ENCODE measurements at places on chromosomes 16 and 17. TPM values are rescaled to one million over a fixed set of nuclear protein-coding genes. Genes with fewer than 3 reads are reported as not detected.
A peak's percentile ranks its signal among the peaks of the same experiment; 100 is the strongest.

DNA sequence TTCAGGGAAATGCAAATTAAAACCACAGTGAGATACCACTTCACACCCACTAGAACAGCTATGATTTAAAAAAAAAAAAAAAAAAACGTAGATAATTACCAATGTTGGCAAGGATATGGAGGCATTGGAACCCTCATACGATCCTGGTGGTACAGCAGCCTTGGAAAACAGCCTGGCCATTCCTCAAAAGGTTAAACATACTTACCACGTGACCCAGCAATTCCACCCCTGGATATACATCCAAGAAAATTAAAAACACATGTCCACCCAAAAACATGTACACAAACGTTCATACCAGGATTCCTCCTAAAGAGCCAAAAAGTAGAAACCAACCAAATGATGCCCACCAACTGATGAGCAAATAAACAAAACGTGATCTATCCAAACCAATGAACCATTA is 68.1 kb downstream of the GAS7 start:
- ATAC-seq = no peak

DNA sequence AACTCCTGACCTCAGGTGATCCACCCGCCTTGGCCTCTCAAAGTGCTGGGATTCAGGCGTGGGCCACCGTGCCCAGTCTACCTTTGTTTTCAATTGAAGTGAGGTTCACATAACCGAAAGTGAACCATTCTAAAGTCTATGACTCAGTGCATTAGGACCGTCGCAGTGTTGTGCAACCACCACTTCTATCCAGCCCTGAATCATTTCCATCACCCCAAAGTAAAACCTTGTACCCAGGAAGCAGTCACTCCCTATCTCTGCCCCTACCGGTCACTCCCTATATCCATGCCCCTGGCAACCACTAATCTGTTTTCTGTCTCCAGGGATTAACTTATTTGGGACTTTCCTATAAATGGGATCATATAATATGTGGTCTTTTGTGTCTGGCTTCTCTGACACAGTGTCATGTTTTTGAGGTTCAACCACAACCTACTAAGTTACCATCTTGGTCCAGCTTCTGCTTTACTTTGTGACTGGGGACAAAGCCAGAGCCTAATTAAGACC is 28.3 kb upstream of the CDC42EP4 start:
- peak; percentile 68 for ATAC-seq

DNA sequence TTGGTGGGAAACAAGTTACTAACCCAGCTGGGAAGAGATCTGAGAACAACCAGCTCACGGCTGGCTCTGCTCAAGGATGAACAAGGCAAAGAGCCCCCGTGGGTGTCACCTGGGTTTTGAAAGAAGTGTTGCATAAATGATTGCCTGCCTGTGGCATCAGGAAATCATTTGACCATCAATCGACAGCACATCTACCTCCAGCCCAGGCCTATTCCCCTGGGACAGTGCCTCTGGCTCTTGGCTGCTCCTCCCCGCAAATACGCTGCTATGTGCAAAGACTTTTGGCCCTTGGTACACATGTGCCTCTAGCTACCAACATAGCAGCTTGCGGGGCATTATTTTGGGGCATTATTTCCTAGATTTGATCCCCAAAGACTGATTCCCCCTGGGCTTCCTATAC is 39.4 kb upstream of the SMPD3 start:
- ATAC-seq = no peak

DNA sequence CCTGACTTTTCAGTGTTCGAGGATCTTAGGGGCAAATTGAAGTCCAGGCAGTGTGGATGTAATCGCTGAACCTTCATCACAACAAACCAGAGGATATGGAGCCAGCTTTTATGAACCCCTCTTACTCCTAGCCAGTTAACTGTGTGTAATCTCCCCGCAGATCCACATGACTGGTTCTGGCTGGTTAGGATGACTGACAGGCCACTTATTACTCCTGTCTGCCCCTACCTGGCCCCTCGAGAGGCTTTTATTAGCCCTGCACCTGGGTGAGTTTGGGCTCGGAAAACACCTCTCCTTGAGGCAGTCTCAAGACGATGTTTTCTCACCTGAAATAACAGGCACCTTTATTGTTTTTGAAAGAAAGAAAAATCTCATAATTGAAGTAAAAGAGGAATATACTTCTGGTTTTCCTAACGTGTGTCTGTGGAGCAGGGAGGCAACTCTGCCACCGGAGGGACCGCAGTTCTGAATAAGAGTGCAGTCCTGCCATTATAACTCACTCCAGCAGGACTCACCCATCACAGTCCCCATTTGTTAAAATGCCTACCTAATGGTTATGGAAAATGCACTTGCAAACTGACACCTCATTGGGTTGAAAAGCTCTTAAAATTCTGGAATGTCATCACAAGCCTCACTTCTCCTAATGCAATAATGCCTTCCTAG is 291.9 kb upstream of the N4BP1 start:
- ATAC-seq = no peak

GRCh38 chr17:7912927-7913524 is 3.1 kb downstream of the RNF227 start:
- ATAC-seq = no peak

GRCh38 chr16:50950955-50951354 is 200.1 kb downstream of the SALL1 start:
- no peak for ATAC-seq

GRCh38 chr16:55494994-55495421 is 13.9 kb upstream of the LPCAT2 start:
- ATAC-seq = peak; percentile 71

DNA sequence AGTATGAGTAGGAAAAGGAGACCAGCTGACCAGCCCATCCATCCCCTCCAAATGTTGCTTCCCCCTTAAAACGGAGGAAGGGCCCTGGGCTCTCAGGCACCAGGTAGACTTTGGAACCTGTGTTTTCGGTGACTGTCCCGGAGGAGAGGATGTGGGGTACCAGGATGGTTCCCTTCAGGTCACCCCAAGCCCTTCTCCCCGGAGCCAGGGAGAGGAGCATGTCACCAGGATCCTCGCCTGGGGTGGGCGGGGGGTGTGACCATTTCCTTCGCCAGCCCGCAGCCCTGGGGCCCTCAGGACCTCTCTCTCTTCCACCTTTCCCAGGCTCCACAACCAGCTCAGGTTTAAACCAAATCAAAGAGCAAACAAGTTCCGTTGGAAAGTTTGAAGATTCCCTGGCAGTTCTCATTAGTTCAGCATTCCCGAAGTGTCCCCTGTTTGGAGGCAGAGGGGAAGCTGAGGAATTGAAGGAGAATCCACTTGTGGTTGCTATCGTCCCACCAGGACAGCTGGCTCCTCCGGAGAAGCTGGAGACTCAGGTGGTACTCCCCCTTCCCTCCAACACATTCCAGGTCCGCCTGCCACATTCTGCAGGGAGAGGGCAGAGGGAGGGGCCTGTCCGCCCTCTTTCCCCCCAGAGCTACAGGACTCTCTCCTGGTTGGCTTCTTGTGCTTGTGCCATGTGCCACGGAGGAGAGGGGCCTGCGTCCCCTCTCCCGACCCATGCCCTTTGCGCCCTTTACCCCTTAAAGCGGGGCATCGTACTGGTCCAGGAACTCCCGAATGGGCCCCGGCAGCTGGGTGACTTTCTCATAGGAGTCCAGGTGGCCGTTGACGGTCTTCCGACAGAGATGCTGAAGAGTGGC is 2.0 kb downstream of the SOCS3 start:
- no peak for ATAC-seq

DNA sequence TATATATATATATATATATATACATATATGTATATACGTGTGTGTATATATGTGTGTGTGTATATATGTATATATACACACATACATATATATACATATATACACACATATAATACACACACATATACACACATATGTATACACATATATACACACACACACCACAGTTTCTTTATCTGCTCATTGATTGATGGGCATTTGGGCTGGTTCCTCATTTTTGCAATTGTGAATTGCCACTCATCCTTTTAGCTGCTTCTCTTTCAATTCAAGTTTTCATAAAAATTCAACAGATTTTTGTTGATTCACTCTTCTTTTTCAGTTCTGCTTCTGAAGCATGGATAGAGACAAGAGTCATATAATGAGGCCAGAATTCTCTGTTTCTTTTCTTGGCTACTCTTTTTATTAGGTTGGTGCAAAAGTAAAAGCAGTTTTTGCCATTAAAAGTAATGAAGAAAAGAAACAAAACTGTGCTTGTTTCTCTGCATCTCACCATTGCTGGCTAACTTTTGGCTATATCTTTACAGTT is 44.5 kb downstream of the SLFN5 start:
- no peak for ATAC-seq

GRCh38 chr16:19690196-19690595 is 27.8 kb downstream of the KNOP1 start:
- ATAC-seq = peak; percentile 48

GRCh38 chr16:69514356-69514755 is 51.4 kb upstream of the NFAT5 start:
- ATAC-seq = no peak

DNA sequence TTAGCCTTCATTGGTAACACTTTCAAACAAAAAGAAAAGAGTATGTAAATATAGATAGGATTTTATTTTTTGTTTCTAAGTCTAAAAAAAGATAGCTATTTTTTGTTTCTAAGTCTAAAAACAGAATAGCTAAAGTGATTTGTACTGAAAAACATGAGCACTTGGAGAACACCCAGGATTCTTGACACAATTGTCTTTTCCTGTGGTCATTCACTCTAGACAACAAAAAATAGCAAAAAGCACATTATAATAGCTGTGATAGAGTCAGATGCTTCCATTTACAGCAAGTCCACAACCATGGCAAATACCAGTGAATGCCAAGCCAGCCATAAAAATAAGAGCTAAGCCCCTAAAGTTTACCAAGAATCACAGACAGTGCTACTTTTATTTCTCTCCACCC is 36.7 kb downstream of the SKAP1 start:
- no peak for ATAC-seq

DNA sequence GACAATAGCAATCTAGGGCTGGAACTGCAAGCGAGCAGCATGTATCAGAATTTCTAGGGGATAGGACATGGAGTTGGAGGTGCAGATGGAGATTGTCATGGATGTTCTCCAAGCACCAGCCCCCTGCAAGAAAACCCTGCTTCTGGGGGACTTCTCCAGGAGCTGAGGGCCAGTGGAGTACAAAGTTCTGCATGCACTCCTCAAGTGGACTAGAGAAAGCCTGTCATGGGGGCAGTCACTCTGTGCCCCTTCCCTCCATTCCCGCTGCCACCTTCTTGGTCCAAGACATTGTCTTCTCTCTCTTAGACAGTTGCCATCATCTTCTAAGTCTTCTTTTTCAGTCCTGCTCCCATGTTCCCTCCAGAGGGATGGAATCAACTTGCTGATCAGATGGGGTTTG is 87.9 kb downstream of the AIPL1 start:
- no peak for ATAC-seq

DNA sequence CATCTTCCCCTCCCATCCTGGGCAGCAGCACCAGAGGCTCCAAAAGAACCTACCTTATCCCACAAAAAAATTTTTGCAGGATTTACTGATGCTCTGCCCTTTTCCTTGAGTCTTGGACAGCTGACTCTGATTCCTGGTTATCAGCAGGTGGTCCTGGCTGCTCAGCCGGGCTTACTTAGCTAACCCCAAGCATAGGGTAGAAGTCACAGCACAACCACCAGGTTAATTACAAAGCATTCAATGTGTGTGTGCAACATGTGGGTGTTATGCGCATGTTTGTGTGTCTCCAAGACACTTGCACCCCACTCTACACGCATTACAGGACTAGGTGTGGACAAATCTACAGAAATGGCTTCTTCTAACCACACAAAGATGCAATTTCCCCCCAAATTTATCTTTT is 36.3 kb downstream of the PECAM1 start:
- no peak for ATAC-seq

DNA sequence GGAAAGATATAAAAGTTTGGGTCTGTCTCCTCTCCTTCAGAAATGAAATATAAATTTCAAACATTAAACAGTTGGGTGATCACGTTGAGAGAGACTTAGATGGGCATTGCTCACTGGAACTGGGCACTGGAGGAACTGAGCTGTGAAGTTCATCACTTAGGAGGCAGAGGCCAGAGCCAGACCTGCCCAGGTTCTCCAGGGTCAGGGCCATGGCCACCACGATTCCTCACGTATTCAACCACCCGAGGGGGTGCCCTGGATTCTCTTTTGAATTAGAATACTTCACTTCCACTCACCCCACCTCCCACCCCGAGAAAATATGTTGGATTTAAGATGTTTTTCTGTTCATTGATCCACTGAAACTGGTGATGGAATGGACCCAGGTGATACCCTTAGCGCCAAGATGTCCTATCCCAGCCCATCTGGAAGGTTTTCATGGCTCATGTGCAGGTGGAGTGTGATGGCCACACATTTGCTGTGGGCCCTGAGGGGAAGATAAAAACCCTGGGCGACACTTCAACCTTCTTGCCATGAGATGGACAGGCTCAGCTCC is 6.1 kb downstream of the PRR29 start:
- no peak for ATAC-seq

DNA sequence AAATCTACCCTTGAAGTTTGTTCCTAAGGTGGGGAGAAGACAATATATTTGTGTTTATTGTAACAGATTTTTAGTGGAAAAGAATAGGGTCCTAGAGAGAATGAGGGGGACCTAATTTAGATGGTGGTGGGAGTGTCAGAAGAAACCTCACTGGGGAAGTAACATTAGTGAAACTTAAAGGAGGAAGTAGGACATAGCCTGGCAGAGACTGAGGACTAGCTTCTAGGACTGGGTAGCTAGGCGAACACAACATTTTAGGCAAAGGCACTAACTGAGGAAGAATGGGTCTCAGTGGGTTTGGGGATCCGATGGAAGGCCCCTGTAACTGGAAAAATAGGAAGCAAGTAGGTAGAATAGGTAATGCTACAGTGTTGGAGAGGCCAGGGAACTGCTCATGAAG is 4.2 kb upstream of the ARL2BP start:
- ATAC-seq = no peak

DNA sequence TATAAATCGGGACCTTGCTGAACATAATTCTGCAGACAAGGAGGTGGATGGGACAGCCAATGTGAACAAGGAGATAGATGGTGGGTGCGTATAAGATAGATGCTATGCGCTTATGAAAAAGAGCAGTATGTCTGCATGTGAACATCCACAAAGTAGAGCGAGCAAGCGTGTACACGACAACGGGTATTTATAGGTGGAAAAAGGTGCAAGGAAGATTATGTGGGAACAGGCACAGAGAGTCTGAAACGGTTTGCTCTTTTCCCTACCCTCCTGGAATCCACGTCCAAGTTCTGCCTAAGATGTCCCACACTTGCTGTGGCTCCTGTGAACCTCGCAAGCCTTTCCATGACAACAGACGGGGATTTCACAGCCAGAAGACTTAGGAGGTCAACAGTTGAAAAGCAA is 43.0 kb downstream of the SNX11 start:
- no peak for ATAC-seq

- ATAC-seq = no peak
Observed at GRCh38 chr17:45389354-45389753, 43.3 kb downstream of the ARHGAP27 start.

GRCh38 chr16:85134789-85135142 is 22.5 kb upstream of the CIBAR2 start:
- ATAC-seq = no peak

GRCh38 chr17:72657467-72658317 is 434.8 kb downstream of the SLC39A11 start:
- ATAC-seq = no peak

GRCh38 chr16:74740795-74741304 is 33.8 kb downstream of the FA2H start:
- no peak for ATAC-seq

GRCh38 chr16:46743232-46743719 is 4.9 kb downstream of the MYLK3 start:
- ATAC-seq = peak; percentile 41

Gene TMEM235
- total RNA-seq = not detected

Gene KRTAP17-1
- total RNA-seq = not detected

Gene CDT1
- not detected for total RNA-seq

Gene UTP4
- 23.8 TPM for total RNA-seq

Gene ZMYND15
- 1.2 TPM for total RNA-seq

Measured in gastroesophageal sphincter (tissue), 4 donors.